DMS 273 treated with DMSO at 0.1 percent for 48 hours (cell line): ENCODE measurements at places on chromosomes 5 and 9.

DNA sequence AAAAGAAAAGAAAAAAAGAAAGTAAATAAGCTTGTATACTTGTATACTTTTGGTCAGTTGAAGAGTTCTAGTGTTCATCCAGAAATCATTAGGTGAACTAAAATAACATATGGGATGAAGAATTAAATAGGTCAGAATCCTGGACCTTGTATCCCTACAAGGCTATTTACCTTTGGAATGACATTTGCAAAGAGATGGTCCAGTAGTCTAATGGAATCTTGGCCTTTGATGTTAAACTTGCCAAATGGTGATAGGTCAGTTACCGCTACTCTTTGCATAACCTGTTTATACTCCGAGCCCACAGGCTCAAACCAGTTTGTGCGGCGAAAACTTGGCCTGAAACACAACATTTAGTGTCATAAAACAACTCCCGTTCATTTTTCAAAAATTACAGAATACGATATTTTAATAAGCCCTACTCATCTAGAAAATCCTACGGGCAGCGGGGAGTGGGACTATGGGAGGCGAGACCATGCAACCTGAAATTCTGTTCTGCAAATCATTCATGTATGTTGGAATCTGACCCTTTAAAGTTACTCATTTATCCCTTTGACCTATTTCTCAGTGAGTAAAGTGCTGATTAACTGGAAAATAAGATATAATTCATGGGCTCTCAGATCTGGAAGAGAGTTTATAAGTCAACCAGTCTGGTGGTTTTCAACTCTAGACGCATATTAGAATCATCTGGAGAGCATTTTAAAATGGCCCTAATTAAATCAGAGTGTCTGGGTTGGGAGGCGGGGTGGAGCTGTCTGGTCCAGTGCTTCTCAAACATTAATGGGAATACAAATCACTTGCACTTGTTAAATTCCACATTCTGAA, 38.6 kb downstream of the DMGDH start:
- DNase-seq: no peak

- no peak for DNase-seq
Measured at GRCh38 chr9:136342181-136343120, 15.1 kb downstream of the GPSM1 start.

DNA sequence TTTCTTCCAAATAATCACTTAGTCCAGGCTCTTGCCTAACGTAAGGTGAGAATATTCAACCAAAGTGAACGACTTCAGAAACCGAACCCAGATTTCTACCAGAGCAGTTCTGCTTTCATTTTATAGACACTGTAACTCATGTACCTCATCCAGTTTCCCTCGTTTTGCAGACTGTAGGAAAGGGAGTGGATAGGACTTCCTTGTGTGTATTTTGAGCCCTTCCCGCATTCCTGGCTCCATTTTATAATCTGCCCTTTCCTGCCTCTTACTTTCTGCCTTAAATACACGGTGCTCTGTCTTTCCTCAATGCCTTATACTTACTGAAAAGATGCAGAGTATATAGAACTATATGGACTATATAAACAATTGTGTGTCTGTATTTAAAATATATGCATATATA, 20.8 kb downstream of the MINAR2 start:
- no peak for DNase-seq

GRCh38 chr9:109576762-109577161, 78.7 kb upstream of the PTPN3 start:
- DNase-seq: no peak

DNA sequence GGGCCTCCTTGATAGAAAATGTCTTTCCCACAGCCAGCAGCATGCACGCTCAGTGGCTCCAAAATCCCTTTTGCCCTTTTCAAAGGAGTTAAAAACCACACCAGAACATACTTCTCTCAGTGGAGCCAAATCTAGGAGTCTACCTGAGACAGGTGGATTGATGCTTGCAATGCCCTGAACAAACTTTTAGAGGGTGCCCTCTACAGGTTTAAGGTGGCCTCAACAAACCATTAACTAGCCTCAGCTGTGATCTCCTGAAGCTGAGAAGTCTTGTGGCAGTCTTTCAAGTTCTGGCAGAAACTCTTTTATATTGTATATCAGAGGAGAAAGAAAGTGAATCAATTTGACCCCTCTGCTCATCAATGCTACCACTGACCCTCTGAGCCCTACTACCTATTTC, 125.4 kb downstream of the MED27 start:
- no peak for DNase-seq

- no peak for DNase-seq
Measured at GRCh38 chr9:8085986-8086385, 286.4 kb upstream of the DMAC1 start.

DNA sequence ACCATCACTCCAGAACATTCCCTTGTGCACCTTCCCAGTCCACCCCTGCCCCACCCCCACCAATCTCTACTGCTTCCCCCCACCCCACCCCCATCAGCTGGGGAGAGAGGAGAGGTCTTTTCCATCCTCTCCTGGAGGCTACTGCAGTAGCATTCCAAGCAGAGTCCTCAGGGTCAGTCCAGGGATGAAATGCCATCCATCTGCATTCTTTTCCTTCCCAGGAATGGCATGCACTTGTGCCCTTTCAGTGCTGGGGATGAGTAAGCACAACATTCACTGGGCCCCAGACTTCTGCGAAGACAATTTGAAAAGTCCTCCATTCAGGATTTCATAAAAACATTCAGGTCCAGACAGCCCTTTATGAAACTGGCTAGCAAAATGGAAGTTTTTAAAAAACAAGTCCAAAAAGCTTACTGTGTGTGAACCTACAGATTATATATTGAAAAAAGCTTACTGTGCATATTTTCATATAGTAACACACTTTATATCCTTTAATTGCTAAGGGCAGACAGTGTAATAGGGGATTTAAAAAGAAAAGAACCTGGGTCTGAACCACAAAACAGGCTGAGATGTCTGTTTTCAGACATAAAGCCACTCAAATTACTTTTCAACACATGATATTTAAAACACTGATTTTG, 50.0 kb upstream of the GOLPH3 start:
- no peak for DNase-seq

DNA sequence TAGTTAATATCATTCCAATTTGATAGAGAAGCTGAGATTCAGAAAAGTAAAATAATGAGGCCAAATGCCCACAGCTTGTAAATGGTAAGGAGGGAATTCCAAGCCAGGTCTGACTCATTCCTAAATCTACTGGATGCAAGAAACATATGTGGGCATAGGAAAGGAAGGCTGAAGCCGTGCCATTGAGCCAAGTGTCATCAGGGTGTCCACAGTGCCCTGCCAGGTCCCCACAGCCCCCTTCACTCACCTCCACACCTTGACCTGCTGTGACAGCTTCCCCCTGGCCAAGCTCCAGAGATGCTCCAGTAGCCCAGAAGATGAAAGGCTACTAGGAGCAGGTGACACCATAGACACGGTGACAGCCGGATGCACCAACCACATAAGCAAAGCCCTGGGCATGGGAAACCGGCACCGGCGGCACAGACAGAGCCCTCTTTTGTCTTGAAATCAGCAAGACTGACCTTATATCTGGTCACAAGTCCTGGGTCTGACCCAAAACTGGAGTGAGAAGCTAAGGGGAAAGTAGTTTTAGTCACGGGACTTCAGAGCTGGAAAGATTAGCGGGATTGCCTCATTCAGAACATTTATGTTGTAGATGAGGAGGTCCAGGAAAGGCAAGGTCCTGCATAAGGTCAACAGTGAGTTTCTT, 20.1 kb upstream of the FAT2 start:
- DNase-seq: no peak

DNA sequence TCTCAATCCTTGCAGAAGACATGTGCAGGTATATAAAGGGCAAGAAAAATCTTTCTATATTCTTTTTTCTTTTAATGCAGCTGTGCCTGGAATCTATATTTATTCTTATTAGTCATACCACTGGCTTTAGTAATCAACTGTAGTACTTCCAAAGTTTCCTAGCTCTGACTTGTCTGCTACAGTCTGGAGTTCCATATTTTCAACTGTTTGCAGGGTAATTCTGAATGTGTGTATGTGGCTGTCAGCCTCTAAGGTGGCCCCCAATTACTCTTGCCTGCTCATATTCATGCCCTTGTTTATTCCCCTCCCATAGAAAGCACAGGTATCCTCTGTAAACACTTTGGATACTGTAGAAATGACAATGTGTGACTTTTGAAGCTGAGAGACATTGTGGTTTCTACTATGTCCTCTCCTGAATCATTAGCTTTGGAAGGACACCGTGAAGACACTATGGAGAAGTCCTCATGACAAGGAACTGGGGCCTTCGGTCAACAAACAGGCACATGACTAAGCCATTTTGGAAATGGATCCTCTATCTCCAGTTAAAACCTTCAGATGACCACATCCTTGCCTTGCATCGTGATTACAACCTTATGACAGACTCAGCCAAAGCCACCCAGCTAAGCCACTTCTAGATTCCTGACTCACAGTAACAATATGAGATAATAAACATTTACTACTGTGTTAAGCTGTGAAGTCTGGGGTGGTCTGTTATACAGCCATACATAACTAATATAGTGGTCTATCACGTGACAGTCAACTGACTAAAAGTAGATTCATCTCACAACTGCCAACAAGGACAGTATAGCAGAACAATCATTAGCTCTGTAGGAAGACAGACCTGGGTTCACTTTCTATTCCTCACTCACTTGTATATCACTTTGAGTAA, 49.5 kb upstream of the SUSD1 start:
- DNase-seq: no peak

GRCh38 chr5:66966439-66966838, 230.2 kb downstream of the CD180 start:
- DNase-seq: no peak

DNA sequence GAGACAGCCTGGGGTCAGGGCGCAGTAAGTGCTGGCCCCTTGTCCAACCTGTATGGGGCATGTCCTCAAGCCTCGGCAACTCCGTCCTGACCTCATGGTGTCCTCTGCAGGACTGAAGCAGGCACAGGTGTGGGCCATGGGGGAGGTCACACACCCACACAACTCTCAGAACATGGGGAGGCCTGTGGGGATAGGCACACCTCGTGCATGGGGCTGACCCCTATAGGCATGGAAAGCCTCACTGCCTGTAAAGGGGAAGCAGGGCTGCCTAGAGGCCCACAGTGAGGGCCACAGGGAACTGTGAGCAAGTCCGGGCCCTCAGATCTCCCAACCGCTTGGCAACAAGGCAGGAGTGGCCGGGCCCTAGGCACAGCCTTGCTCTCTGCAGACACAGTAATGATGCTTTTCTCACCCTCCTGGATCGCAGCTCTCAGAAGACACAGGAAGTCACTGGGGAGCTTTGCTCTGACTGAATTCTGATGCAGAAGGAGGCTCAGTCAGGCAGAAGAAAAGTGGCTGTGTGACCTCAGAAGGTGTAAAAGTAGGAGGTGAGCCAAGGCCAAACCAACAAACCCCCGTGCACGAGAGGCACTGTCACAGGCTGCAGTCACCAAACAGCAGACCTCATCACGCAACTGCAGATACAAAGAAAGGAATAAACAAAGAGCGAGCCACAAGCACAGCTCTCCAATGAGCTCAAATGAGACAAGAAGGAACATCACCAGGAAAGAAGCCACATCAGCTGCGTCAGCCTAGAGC, 5.4 kb downstream of the IPPK start:
- DNase-seq: no peak

GRCh38 chr9:20988061-20988460, 43.4 kb downstream of the HACD4 start:
- DNase-seq: no peak

DNA sequence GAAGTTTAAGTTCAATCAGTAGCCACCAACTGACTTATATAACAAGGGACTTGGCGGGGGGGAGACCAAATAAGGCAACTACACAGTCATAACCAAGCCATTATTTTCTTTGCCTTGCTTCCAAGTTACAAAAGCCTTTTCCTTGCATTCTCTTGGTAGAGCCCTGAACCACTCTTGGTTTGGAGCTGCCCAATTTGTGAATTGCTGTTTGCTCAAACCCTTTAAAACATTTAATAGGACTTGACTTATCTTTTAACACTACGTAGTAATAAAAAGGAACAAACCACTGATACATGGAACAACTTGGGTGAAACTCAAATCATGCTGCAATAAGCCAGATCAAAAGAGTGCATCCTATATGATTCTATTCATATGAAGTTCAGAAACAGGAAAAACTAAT, 31.7 kb upstream of the MSH3 start:
- DNase-seq: no peak

DNA sequence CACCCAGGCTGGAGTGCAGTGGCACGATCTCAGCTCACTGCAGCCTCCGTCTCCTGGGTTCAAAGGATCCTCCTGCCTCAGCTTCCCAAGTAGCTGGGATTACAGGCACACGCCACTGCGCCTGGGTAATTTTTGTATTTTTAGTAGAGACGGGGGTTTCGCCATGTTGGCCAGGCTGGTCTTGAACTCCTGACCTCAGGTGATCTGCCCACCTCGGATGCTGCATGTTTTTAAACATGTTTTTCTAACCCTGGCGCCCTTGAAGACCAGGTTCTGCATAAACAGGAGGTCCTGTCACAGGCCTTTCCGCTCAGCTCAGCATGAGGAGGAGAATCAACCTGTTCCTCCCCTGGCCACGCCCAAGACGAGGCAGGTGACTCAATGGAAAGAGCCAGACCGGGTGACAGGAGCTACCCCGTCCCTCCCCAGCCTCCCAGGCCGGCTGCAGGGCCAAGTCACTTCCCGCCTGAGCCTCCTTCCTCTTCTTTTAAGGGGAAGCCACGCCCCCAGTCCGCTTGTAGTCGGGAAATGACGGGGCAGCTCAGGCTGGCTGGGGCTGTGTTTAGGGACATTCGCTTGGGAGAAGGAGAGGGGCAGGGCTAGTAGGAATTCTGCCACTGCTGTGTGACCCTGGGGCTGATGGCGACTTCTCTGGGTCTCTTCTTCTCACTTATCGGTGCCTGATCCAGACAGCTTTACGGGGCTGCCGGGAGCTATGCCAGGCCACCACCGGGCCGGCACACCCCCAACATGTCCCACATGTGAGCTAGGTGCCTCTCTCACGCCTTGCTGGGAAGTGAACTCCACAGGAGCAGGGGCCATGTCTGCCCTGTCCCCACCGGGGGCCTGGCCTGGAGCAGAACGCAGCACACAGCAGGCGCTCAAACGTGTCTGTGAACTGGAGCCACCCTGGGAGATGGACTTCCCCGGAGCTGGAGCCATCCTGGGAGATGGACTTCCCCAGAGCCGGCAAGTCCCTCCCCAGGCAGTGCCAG, 6.1 kb downstream of the NOTCH1 start:
- no peak for DNase-seq

- no peak for DNase-seq
Measured at GRCh38 chr5:114649878-114650277, 288.0 kb downstream of the KCNN2 start.
